Calu3 (cell line): ENCODE measurements at places on chromosomes 2 and 18. TPM values are rescaled to one million over a fixed set of nuclear protein-coding genes. Genes with fewer than 3 reads are reported as not detected.

DNA sequence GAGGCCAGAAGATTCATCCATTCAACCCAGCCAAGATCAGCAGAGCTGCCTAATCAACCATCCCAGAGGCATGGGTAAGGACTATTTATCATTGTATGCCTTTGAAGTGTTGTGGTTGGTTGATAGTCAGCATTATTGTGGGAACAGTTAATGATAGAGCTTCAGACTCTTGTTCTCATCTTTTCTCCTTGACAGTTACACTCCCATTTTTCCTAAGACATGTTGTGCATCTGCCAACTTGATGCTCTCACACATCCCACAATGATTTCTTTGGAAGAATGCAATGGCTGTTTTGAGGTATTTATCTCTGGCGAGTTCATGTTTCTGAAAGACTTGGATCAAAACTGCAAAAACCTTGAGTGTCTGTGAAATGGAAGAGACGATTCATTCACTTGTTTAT, 55.4 kb downstream of the FASTKD2 start:
- no peak for DNase-seq
- H3K4me3 ChIP-seq: no peak overlapping the region
- no peaks in the 10 kb centered on the region for H3K4me1 ChIP-seq
- H3K36me3 ChIP-seq: no peaks in the 10 kb centered on the region
- no peak overlapping the region for H3K27ac ChIP-seq

- DNase-seq: no peak
- H3K27ac ChIP-seq: no peak overlapping the region
- H3K4me3 ChIP-seq: no peak overlapping the region
- peaks cover 5% of the 10 kb centered on the region for H3K36me3 ChIP-seq
These were observed 112.5 kb upstream of the SH3BP4 start for GRCh38 chr2:234839285-234839684.

- no peak overlapping the region for H3K27ac ChIP-seq
- peaks cover 18% of the 10 kb centered on the region for H3K36me3 ChIP-seq
- H3K4me1 ChIP-seq: no peaks in the 10 kb centered on the region
- H3K4me3 ChIP-seq: no peak overlapping the region
- no peak for DNase-seq
These were observed 23.4 kb upstream of the PAX3 start for GRCh38 chr2:222322236-222322635.

DNA sequence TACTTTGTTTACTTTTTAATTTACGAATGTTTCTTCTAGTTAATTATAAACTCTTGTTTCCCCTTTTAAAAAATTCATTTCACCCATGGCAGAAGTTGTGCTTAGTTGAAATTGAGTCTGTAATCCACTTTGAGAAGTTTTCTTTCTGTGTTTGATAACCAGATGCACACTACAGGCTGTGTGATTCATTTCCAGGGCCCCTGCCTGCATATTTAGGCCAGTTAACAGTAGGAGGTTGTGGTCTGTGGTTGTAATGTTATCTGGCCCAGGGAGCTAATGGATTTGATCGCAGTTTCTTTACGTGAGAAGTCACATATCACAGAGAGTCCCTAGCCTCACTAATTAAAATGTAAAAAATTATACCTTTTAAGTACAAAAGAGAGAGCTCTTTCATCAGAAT, 3.3 kb downstream of the CDH7 start:
- H3K36me3 ChIP-seq: no peaks in the 10 kb centered on the region
- peak; percentile 21 for DNase-seq
- H3K27ac ChIP-seq: no peak overlapping the region
- no peaks in the 10 kb centered on the region for H3K27me3 ChIP-seq
- peaks cover 15% of the 10 kb centered on the region for H3K4me1 ChIP-seq

DNA sequence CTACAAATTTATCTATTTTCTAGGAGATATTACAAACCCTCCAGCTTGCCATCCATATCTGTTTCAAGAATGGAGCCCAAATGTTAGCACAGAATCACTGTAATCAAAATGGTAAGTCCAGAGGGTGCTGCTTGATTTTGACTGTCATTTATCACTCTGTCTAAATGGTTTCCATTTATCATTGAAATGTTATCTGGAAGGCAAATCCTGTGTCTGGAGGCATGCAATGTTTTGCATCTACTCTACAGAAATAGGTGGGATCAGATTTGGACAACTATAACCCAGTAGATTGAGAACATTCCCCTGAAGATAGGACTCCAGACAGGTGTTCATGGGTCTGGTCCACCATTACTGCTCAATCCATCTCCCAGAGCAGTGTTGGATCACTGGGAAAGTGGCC, 128.7 kb downstream of the MAIP1 start:
- no peaks in the 10 kb centered on the region for H3K36me3 ChIP-seq
- DNase-seq: no peak
- H3K27ac ChIP-seq: no peak overlapping the region
- H3K4me1 ChIP-seq: peaks cover 9% of the 10 kb centered on the region
- no peaks in the 10 kb centered on the region for H3K27me3 ChIP-seq
- H3K4me3 ChIP-seq: no peak overlapping the region

GRCh38 chr2:105796791-105797190, 52.1 kb downstream of the NCK2 start:
- no peak for DNase-seq
- no peak overlapping the region for H3K27ac ChIP-seq
- H3K27me3 ChIP-seq: no peaks in the 10 kb centered on the region
- peaks cover 24% of the 10 kb centered on the region for H3K4me1 ChIP-seq
- no peak overlapping the region for H3K4me3 ChIP-seq
- peaks cover 7% of the 10 kb centered on the region for H3K36me3 ChIP-seq

DNA sequence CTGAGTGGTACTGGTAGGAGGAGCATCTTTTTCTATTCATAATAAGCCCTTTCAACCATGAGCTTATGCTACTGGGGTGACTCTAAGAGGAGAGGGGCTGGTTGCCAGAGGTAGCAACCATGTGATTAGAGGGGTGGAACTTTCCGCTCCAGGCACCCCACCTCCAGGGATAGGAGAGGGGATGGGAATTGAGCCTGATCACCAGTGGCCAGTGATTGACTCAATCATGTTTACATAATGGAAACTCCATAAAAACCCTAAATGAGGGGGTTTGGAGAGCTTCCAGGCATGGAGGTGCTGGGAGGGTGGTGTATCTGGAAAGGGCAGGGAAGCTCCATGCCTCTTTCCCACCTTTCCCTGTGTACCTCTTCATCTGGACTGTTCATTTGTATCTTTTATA, 46.6 kb upstream of the RHOB start:
- no peak overlapping the region for H3K4me3 ChIP-seq
- H3K36me3 ChIP-seq: no peaks in the 10 kb centered on the region
- peaks cover 14% of the 10 kb centered on the region for H3K27me3 ChIP-seq
- H3K27ac ChIP-seq: no peak overlapping the region
- DNase-seq: no peak

- peaks cover 17% of the 10 kb centered on the region for H3K4me1 ChIP-seq
- no peak overlapping the region for H3K27ac ChIP-seq
- DNase-seq: no peak
- no peak overlapping the region for H3K4me3 ChIP-seq
These were observed 111.8 kb downstream of the HDAC4 start for GRCh38 chr2:239288951-239289511.

GRCh38 chr2:29519338-29519925, 402.0 kb downstream of the ALK start:
- H3K27ac ChIP-seq: no peak overlapping the region
- H3K4me1 ChIP-seq: peaks cover 11% of the 10 kb centered on the region
- H3K36me3 ChIP-seq: no peaks in the 10 kb centered on the region
- DNase-seq: no peak
- H3K4me3 ChIP-seq: no peak overlapping the region
- peaks cover 98% of the 10 kb centered on the region for H3K27me3 ChIP-seq

GRCh38 chr2:205387350-205388055, 294.8 kb upstream of the NRP2 start:
- no peak overlapping the region for H3K4me3 ChIP-seq
- no peaks in the 10 kb centered on the region for H3K36me3 ChIP-seq
- H3K27me3 ChIP-seq: no peaks in the 10 kb centered on the region
- no peak for DNase-seq

- DNase-seq: peak; percentile 51
- no peaks in the 10 kb centered on the region for H3K4me1 ChIP-seq
- no peak overlapping the region for H3K4me3 ChIP-seq
These were observed 17.1 kb upstream of the VPS4B start for GRCh38 chr18:63439334-63439733.

DNA sequence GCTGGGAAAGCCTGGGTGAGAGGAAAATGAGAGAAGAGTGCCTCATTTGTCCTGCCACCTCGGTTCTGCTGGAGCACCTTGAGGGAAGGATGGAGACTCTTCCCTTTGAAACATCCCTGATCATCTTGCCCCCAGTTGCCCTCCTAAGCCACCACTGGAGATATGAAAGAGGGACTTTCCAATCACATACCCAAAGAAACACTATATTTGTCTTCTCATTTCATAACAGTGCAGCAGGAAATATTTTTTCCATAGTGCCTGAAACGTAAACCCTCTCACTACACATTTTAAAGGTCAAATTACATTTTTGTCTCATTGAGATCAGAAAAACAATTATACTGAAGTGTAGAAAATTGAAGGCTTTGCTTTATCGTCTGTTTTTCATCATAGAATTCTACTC, 63.3 kb downstream of the KCTD18 start:
- DNase-seq: no peak
- H3K27ac ChIP-seq: no peak overlapping the region
- peaks cover 76% of the 10 kb centered on the region for H3K36me3 ChIP-seq
- H3K4me3 ChIP-seq: no peak overlapping the region
- H3K27me3 ChIP-seq: no peaks in the 10 kb centered on the region

DNA sequence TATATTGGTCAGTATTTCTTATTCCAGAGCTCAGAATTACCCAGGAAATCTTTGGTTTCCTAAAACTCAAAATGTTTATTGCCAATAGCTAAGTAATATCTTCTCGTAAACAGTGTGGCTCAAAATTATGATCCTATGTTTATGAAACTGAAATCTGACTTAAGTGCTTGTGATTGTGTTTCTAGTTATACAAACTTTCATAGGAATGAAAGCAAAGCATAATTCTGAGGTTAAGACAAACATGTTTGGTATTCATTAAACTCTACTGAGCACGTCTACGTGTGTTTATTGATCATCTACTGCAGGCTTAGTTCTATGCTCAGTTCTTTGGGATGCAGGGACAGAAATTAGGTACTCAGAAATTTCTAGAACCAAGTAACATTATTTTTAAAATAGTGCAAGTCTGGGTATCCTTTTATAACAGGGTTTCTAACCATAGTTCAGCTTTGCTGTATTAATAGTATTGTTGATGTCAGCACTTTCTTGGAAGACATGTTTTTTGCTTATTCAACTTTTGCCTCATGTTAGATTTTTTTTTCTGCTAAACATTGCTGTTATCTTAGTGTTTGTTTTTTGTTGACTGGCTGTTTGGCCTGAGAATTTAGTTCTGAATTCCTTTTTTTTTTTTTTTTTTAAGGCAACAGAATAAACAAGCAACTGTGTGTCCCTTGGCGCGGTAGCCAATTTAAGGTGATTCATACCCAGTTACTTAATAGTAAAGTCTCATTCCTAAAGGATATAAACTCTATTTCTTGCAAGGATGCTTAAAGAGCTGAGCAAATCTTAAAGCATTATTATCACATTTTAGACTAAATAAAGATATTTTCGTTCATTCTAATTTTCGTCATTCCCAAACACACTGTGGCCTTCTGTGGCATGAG, 31.3 kb downstream of the PTPRM start:
- no peaks in the 10 kb centered on the region for H3K36me3 ChIP-seq
- no peak overlapping the region for H3K27ac ChIP-seq
- no peaks in the 10 kb centered on the region for H3K27me3 ChIP-seq
- no peak for DNase-seq

- no peaks in the 10 kb centered on the region for H3K4me1 ChIP-seq
- H3K27me3 ChIP-seq: no peaks in the 10 kb centered on the region
- H3K36me3 ChIP-seq: peaks cover 19% of the 10 kb centered on the region
- no peak for DNase-seq
- H3K27ac ChIP-seq: no peak overlapping the region
- no peak overlapping the region for H3K4me3 ChIP-seq
These were observed 8.8 kb downstream of the NFATC1 start for GRCh38 chr18:79404567-79404910.

DNA sequence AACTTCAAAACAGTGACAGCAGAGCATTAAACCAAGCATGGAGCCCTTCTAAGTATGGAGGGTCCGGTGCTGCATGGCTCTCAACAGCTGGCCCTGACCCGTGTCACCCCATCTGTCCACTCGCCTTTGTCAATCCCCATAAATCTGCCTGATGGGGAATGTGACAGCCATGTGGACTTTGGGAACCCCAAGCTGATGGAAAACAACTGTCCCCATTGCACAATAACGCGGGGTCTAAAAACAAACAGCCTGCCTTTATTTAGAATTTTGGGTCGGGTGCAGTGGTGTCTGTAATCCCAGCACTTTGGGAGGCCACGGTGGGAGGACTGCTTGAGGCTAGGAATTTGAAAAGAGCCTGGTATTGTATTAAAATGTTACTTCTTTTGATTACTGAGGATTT, 17.1 kb upstream of the THADA start:
- H3K4me1 ChIP-seq: peaks cover 10% of the 10 kb centered on the region
- no peaks in the 10 kb centered on the region for H3K27me3 ChIP-seq
- H3K36me3 ChIP-seq: no peaks in the 10 kb centered on the region

DNA sequence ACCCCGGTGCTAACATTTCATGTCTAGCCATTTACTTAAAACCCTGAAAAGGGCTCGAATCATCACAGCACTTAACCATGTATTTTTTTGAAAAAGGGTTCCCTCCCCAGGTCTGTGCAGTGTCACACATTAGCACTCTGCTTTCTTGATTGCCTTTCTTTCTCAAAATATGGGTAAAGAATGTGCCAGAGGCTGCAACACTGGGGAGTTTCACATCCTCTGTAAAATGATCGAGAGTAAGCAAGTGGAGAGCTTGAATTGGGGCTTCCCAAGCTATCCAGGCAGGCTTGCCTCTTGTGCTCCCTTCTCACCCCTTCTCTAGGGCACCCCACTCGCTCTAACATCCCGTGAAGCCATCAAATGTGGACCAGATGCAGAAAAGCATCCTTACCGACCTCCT, 177.0 kb upstream of the CCDC68 start:
- DNase-seq: no peak
- H3K4me3 ChIP-seq: no peak overlapping the region
- no peaks in the 10 kb centered on the region for H3K4me1 ChIP-seq
- no peak overlapping the region for H3K27ac ChIP-seq

DNA sequence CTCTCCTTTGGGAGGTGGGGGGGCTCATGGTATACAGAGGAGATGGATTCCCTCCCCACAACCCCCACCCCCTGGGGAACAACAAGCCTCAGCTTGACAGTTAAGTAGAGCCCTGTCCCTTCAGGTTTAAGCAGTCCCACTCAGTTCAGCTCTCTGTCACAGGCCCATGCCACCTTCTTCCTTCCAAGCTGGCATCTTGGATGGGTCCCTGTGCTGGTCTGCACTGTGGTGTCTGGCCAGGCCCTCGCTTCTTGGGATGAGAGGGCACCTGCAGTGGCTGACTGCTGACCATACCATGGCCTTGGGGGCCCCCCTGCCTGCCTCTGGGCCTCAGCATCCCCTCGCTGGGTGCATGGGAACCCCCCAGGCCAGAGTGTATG, 20.4 kb upstream of the GPR17 start:
- peaks cover 27% of the 10 kb centered on the region for H3K27me3 ChIP-seq
- no peak for DNase-seq
- no peak overlapping the region for H3K27ac ChIP-seq
- no peaks in the 10 kb centered on the region for H3K36me3 ChIP-seq

HADHB gene
- total RNA-seq: 78.3 and 84.4 TPM in 2 replicates

CCL20 gene
- total RNA-seq: 25.4 and 39.9 TPM in 2 replicates

IL36RN gene
- 0.12 and 0.22 TPM in 2 replicates for total RNA-seq

VWC2L gene
- not detected in 2 replicates for total RNA-seq
